ENCODE measurements at places on chromosomes 3 and 15. TPM values are rescaled to one million over a fixed set of nuclear protein-coding genes. Genes with fewer than 3 reads are reported as not detected.

GRCh38 chr15:34673241-34673640 is 81.6 kb downstream of the GJD2 start:
- no peak for DNase-seq

DNA sequence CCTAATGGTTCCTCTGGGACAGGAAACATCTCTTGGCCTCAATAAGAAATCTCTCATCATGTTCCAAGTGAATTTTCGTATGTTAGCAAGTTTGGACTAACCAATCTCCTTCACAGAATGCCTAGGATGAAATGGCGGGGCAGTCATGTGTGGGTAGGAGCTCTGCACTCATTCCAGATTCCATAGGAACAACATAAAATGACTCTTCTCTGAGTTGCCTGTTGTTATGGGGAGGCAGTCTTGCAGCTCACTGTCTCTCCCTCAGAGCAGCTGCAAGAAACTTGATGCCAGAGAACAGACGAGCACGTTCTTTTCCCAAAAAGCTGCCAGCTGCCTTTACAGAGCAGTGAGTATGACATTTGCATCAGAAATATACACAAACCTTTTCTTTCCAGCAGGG is 34.1 kb downstream of the SPATA12 start:
- DNase-seq, result no peak

DNA sequence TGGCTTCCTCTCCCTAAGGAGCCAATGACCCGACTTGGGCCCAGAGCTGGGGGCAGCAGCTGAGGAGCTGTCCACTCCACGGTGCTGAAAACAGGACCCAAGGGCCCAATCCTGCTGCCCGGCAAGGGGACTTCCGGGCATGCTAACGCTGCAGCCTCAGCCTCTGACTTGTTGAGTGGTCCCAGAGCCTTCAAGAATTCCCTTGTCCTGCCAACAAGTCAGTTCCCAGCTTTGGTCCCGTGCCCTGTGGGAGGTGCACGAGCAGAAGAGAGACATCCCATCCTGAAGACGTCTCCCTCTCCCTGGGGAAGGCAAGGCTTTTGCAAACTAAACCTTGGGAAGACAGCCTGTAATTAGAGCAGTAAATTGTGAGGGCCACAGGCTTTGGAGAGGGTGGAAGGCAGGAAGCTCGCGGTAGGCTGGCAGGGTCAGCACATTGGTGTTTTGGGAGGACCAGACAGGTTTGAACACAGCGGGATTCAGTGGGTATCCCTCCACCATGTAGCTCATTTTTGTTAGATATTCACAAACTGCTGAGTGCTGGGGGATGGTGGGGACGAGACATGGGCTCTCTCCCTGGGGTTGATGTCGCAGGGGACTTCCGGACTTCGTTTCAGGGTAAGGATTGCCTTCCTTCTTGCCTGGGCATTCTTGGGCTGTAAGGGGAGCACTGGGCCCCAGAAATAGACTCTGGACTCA is 29.8 kb upstream of the PRR23E start:
- DNase-seq, result no peak

The HIGD1A gene
- total RNA-seq, result 115 TPM

- DNase-seq, result no peak
These were observed 453 bp downstream of the ZDHHC23 start for GRCh38 chr3:113948015-113948917.

DNA sequence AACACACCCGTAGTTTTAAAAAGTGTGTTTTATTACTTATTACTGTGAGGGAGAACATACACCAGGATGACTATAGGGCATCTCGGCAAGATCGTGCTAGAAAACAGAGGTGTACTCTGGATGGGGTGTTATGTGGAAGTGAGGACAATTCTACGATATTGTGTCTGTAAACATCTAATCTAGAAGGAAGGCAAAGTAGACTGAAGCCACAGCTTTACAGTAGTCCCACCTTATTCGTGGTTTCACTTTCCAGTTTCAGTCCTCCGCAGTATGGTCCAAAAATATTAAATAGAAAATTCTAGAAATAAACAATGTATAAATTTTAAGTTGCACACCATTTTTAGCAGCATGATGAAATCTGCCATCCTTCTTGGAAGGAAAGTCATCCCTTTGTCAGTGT is 277.9 kb downstream of the UNC13C start:
- no peak for DNase-seq

The RFX7 gene
- total RNA-seq, result 16.9 TPM

The PPP1R14D gene
- total RNA-seq, result not detected

DNA sequence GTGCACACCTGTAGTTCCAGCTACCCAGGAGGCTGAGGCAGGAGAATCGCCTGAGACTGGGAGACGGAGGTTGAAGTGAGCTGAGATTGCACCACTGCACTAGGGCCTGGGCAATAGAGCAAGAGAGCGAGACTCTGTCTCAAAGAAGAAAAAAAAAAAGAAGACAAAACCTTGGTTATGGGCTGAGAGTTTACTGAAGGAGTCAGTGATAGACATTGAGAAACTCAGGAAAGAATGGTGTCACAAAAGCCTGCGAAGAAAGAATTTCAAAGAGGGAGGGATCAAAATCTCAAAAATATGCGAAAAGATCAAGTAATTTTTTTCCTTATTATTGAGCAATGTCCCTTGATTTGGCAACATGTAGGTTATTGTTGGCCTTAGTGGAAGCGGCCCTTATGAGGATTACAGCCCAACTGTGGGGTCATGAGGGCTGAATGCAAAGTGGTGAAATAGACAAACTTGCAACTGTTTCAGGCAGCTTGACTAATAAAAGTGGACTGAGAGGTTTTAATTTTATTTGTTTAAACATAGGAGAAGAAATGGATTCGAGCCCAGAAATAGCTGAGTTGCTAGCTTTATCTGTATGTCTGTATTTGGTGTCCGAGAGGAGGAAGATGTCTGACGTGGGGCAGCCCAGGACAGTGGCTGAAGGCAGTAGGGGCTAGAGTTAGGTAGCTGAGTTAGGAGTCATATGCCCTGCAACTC is 18.8 kb upstream of the CELF6 start:
- peak; percentile 79 for DNase-seq

- DNase-seq, result peak; percentile 66
These were observed 8.6 kb downstream of the TLR9 start for GRCh38 chr3:52216585-52217408.

- DNase-seq, result no peak
These were observed 22.8 kb upstream of the ARHGEF26 start for GRCh38 chr3:154098376-154098775.

DNA sequence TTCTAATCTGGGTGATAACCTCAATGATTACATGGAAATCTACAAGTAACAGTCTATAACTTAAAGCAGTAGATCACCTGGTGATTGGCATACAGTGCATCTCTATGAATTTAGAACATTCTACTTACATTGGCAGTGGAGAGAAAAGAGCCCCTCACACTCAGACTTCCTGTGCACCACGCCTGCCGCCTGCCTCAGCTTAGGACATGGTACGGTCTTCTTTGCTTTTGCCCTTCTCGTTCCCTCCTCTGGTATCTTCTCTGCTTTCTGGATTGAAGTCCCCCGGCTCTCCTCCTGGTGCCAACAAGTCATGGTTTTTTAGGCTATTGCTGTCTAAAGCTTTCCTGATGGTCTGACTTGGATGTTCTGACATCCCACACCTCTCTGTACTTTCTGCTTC is 7.9 kb upstream of the KCNMB3 start:
- no peak for DNase-seq

The ZKSCAN7 gene
- total RNA-seq, result 0.55 TPM

DNA sequence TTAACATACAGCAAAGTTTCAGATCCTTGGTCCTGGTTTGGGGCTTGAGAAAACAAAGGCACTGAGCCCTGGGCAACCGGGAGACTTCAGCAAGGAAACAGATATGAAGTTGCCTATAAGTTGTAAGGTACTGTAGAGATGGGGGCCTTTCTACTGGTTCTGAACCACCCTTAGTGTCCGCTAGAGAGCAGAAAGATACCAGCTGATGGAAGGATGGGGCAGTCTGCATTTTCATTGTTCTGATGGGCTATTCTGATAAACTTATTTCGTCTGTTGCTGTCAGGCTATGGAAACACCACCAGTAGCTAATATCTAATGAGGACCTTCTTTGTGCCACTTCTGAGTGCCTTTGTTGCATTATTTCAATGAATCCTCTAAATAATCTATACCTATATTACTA is 38.7 kb downstream of the FGD5 start:
- DNase-seq, result no peak

DNA sequence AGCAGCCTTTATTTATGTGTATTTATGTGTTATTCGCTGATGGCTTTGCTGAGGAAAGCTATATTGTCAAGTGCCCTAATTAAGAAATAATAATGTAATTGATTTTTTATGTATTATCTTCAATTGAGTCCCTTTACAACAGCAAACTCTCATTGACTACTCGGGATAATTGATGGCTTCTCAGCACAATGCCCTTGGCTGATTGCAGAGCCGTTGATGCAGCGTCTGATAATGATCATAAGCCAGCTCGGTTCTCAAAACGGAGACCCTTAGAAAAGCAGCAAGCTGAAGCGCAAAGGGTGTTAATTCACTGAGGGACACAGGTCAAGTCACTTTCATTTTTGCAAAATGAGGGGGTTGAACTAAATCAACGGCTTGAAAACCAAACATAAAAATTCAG is 357.1 kb upstream of the KCNH8 start:
- no peak for DNase-seq

DNA sequence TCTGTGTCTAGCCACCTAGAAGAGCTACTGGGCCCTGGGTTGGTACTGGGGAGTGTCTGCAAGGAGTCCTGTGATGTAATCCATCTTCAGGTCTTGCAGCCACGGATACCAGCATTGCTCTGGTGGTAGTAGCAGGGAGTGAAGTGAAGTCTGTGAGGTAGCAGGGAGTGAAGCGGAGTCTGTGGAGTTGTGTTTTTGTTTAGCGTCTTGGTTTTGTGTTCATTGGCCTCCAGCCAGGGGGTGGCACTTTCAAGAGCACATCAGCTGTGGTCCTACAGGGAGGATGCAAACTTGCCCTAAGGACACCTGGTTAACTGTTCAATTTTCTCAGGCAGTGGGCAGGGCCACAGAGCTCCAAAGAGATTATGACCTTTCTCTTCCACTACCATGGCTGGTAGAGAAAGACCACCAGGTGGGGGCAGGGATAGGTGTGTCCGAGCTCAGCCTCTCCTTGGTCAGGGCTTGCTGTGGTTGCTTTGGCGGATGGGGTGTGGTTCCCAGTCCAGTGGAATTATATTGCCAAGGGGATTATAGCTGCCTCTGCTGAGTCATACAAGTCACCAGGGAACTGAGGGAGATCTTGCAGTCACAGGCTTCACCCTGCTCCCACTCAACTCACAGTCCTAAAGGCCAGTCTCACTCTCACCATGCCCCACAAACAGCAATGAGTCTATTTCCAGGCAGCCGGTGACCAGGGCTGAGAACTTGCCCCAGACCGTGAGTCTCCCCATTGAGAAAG is 424.7 kb downstream of the ZBBX start:
- no peak for DNase-seq

- DNase-seq, result peak; percentile 20
These were observed 418.0 kb downstream of the PLCL2 start for GRCh38 chr3:17302774-17303173.

The ARL13B gene
- total RNA-seq, result 7.8 TPM

GRCh38 chr15:67125589-67126502 is 60.4 kb downstream of the SMAD3 start:
- peak; percentile 96 for DNase-seq

GRCh38 chr3:154060238-154061000 is 60.8 kb upstream of the ARHGEF26 start:
- no peak for DNase-seq

The HES1 gene
- 8.3 TPM for total RNA-seq

The SCAANT1 gene
- not detected for total RNA-seq

The DOCK3 gene
- total RNA-seq, result 0.22 TPM

DNA sequence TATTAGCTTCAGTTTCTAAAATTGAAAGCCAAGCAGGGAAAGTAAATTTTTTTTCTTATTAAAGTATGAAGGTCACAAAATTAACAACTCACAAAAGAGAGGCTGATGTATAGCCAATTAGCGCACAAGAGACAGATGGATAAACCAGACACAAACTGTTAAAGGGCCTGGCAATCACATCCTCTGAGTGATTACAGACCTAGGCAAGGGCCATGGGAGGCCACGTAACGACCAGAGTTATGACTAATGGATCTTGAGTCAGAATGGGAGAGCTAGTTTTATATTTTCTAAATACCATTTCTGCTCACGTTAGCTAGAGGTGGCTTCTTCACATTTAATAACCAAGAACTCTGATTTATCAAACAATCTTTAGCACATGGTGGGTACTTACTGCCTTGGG is 17.8 kb upstream of the SCAMP5 start:
- no peak for DNase-seq

DNA sequence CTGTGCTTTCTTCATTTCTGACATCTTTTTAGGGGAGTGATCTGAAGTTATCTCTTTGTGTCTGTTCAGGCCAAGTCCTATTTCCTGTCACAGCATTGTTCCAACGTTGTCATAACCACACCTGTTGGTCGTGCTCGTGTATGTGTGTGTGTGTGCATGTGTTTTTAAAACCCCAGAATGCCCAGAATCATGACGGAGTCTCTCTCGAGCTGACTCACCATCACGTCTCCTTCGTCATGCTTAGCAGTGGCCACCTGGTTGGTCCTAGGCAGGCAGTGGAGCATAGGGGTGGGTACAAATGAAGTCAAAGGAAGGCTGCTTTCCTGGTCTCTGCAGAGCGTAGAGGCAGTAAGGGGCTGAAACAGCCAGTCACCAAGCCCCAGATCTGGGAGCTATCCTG is 126.8 kb upstream of the ABHD17C start:
- DNase-seq, result peak; percentile 17

DNA sequence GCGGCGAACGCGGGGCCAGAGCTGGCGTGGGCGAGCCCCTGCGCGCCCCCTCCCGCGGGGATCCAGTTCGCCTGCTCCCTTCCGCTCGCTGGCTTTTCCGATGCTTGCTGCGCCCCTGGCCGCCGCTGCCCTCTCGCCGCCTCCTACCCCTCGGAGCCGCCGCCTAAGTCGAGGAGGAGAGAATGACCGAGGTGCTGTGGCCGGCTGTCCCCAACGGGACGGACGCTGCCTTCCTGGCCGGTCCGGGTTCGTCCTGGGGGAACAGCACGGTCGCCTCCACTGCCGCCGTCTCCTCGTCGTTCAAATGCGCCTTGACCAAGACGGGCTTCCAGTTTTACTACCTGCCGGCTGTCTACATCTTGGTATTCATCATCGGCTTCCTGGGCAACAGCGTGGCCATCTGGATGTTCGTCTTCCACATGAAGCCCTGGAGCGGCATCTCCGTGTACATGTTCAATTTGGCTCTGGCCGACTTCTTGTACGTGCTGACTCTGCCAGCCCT is 721 bp downstream of the P2RY1 start:
- DNase-seq, result no peak

DNA sequence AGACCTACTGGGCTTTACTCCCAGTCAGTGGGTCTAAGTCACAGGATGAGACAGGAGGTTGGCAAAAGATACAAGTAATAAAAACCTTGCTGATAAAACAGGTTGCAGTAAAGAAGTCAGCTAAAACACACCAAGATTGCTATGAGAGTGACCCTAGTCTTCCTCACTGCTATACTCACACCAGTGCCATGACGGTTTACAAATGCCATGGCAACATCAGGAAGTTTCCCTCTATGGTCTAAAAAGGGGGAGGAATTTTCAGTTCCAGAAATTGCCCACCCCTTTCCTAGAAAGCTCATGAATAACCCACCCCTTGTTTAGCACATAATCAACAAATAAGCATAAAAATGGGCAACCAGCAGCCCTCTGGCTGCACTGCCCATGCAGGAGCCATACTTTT is 966.7 kb upstream of the ROBO1 start:
- DNase-seq, result no peak

The GPR87 gene
- total RNA-seq, result not detected

- no peak for DNase-seq
These were observed 34.6 kb upstream of the MTMR10 start for GRCh38 chr15:31025996-31026395.

The MAP1A gene
- 136 TPM for total RNA-seq

GRCh38 chr3:102530415-102531181 is 95.8 kb downstream of the ZPLD1 start:
- peak; percentile 12 for DNase-seq

Measured in HFFc6 (cell line).